CD4-positive, alpha-beta T cell (primary cell): ENCODE measurements at places on chromosomes 4 and X.
A peak's percentile ranks its signal among the peaks of the same experiment; 100 is the strongest.

GRCh38 chrX:12685541-12685940 lies 105.7 kb upstream of the PRPS2 start:
- no peak for DNase-seq

DNA sequence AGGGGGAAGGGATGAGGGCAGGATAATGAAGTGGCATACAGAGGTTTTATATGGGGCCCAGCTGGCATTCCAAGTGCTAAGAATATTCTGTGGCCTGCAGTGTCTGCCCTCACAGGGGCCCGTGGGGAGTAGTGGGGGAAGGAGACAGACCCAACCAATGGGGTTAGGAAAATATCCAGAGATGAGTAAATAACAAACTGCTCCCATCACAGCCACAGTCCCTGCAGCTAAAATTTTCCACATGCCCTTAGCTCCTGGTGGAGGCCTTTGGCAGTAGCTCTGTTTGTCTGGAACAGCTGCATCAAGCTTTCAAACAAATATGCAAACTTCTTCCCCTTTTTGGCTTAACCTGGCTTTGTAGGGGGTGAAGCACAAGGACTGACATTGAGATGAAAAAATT lies 3.1 kb downstream of the SRPX2 start:
- no peak for DNase-seq

GRCh38 chr4:56863441-56864139 lies 42.1 kb upstream of the SPINK2 start:
- no peak for DNase-seq

DNA sequence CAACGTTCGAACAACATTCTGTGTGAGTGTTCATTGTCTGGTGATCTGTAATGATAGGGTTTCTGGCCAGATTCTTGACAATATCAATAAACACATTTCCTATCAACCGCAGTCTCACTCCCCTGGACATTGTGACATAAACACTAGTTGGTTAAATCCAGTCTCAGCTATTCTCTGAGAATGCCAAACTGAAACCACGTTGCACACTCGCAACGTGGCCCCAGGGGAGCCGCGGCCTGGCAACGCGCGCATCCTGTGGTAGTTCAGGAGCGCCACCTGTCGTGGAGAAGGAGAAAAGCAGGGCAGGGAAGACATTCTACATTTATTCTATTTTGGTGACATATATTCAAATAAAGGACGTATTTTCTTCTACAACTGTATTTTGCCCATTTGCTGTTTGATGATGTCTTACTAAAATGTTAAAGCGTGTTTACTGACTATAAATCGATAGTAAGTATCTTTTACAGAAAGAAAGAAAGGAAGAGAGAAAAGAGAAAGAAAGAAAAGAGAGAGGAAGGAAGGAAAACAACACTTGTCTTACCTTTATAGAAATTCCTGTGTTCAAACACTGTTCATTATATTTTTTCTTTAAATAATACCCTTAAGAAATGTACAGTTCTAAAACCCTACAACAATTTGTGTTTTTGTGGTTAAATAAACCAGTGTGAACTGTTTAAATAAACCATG lies 738.3 kb upstream of the FRG1 start:
- DNase-seq = no peak

GRCh38 chr4:172369471-172369959 lies 556.3 kb downstream of the GALNTL6 start:
- DNase-seq = no peak

GRCh38 chr4:119130365-119131065 lies 5.1 kb upstream of the MYOZ2 start:
- DNase-seq = no peak

DNA sequence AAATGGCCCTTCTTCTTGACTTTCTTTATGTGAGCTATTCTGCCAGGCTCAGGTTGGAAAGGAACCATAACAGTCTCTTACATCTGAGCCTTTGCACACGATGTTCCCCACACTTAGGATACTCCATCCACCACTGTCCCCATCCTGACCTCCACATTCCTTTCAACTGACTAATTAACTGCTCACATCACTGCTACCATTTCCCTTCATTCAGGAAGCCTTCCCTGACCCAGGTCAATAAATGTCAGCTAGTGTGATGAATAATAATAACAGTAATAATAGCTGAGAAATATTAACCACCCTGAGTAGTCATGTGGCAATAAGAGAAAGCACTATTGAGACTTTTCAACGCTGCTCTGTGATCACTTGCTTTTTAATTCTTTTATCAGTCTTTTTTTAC lies 291.7 kb downstream of the KCNIP4 start:
- no peak for DNase-seq

DNA sequence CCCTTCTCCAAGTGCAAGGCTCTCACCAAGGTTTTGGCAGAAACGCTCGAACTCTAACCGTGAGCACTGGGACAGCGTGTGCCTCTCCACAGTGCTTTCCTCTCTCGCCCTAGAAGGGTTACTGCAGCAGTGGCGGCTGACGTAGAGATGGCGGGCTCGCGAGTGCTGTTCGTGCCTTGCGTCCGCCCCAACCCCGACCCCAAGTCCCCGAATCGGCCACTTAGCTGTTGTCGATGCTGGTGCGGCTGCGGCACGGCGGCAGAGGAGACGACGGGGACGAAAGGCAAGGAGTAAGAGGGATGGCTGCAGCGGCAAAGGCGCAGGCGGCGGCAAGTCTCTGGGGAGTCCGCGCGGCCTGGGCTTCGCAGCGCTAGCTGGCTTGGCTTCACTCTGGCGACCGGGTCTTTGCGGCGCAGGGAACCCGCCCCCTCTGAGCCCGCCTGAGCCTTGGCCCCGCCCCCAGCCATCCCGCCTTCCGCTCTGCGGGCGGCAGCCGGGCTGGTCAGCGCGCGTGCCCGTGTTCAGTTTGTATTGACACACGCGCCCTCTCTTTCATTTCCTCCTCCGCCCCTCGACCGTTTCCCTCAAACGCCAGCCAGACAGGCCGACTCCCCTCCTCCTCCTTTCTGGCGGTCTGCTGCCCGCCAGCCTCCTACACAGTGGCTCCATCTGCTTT lies at the start of gene SPIN4:
TSS of gene SPIN4 (minus strand) at position 392 of the 676 bp plus-strand sequence. CDS start 513 bp downstream, outside the sequence.
- peak; percentile 27 for DNase-seq

GRCh38 chr4:71377561-71377960 lies 38.7 kb downstream of the SLC4A4 start:
- DNase-seq = no peak

- DNase-seq = no peak
These were observed 119.1 kb upstream of the CNKSR2 start for GRCh38 chrX:21255032-21255618.

- peak; percentile 32 for DNase-seq
These were observed 57.8 kb upstream of the XAGE1B start for GRCh38 chrX:52574416-52575275.

DNA sequence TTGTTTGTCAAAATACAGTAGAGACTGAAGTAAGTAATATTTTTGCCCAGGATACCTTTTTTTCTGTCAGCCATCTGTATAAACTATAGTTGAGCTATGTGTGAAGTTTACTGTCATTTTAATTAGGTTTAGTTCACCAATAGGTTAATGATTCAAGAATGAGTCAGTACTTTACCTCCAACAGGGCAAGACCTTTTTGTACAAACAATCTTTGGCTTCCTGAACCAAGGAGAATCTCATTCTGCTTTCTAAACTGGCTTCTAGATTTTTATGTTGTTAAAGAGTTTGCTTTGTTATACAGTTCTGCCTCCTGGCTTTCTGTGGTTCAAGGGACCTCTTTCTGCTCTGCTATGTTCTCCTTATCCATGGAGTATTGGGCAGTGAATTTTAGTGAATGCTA lies 412.0 kb upstream of the NR3C2 start:
- no peak for DNase-seq

- DNase-seq = no peak
These were observed 174.2 kb upstream of the NOCT start for GRCh38 chr4:138841343-138841742.
